GM18507 (cell line): ENCODE measurements at places on chromosomes 3 and 15.

GRCh38 chr3:11555881-11556633, 87.7 kb downstream of the VGLL4 start:
- DNase-seq: no peak

- no peak for DNase-seq
These were observed 3.2 kb upstream of the ANKRD63 start for GRCh38 chr15:40286061-40286532.

DNA sequence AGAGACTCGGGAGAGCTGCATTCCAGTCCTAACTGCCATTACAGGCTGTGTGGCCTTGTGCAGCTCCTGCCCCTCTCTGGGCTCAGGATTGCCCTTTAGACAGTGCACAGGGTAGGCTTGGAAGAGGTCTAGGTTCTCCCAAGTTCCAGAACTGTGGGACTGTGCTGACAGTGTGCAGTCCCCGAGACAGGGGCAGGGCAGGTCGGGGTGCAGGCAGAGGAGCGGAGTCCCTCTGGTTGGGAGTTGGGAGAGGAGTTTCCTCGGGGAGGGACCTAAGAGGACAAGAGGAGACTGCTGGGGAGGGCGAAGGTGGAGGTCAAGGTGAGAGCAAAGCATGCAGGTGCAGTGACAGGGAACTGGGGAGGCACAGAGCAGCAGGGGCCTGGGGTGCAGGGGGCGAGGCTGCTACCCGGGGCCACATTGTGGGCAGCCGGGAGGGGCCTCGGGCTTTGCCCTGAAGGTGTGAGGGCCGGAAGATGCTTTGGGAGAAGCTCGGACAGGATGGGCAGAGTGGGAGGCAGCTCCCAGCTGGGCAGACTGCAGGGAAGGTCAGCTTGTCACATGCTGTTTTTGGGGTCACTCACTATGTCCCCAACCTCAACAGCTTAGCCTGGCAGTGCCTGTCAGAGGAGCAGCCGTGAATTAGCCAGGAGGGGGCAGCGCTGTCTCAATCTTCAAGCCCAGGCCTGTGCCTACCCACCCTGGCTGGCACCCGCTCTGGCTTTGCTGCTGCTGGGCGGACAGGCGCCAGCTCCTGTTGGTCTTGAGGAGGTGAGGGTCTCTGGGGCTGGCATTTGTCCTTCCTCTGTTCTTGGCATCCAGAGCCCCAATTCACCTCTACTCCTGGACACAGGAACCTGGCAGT, 15.4 kb upstream of the CSPG4 start:
- no peak for DNase-seq

DNA sequence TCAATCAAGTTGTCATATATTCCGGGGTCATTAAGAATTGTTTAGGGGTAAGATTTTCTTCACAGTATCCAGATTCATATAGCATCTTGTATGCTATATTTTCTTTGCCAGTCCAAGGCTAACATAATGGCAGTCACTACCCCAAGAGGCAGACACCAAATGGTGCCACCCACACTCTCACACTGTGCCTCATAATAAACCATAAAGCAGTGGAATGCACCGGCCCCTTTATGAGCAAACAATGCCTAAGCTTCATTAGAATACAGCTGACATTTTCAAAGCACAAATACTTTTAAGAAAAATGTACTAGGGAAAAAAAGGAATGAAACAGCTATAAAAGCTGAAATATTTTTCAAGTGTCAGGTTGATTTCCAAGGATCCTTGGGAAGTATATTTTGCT, 121.6 kb downstream of the TFDP2 start:
- no peak for DNase-seq
